ENCODE measurements at places on chromosomes 1 and 21.

DNA sequence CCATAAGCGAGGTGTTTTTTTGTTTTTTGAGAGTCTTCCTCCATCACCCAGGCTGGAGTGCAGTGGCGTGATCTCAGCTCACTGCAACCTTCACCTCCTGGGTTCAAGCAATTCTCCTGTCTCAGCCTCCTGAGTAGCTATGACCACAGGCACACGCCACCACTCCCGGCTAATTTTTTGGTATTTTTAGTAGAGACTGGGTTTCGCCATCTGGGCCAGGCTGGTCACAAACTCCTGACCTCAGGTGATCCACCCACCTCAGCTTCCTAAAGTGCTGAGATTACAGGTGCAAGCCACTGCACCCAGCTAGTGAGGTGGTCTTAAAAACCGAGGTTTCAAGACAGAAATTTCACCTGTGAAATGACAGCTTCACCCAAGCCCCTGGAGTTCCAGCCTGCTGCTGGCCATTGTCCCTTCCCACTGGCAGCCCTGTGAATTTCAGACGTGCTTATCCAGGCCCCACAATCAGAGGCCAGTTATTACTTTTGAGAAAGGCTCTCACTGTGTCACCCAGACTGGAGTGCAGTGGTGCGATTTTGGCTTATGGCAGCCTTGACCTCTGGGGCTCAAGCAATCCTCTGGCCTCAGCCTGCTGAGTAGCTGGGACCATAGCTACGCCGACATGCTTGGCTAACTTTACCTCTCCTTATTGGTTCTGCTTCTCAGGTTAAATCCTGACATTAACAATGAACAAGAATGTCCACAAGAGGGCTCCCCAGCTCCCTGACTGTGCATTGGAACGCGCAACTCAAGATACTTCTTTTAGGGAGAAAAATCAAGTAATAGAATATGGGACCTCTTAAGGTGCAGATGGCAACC is 19.4 kb downstream of the ENO1 start:
- no peak for DNase-seq

DNA sequence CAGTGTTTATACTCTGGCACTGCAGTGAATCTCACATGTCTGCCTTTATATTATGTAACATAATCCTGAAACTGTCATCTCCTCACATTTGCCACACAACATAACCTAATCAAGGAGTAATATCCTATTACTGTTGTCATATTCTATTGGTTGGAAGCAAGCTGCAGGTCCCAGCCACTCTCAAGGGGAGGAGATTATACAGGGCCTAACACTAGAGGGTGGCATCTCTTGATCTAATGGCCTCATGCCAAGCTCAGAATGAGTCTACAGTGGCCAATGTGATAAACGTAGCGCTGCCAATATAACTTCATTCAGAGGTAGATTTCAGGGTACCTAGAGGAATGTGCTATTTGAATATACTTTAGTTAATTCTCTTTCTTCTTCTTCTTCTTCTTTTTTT is 166.8 kb downstream of the BACH1 start:
- DNase-seq: no peak

- no peak for DNase-seq
Observed at GRCh38 chr1:155083052-155083541, 4.5 kb downstream of the EFNA3 start.

GRCh38 chr1:221776495-221777301 is 34.8 kb upstream of the DUSP10 start:
- no peak for DNase-seq

DNA sequence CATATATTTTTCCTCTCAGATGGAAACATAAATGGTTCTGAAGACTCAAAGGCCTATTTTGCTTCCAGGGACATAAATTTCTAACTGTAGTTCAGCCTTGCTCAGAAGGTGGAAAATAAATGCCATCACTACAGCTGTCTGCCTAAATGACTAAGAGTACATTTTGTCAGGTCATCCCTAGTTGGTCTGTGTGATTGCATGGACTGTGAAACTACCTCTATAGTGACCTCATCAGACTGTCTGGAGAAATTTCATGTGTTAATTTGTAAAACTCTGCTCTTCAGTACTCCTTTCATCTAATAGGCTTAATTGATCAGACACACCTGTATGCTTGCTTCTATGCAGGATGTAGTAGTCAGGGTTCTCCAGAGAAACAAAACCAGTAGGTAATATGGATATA is 886.9 kb downstream of the AMY1C start:
- no peak for DNase-seq

GRCh38 chr1:166080967-166081870 is 85.6 kb downstream of the FAM78B start:
- no peak for DNase-seq

GRCh38 chr21:35394049-35394448 is 344.9 kb upstream of the RUNX1 start:
- DNase-seq: no peak

GRCh38 chr1:109639841-109640184 is 16.1 kb upstream of the GSTM4 start:
- no peak for DNase-seq

- no peak for DNase-seq
Observed at GRCh38 chr1:58136387-58136786, 410.1 kb downstream of the OMA1 start.

- no peak for DNase-seq
Observed at GRCh38 chr1:26156285-26157038, 2.4 kb upstream of the FAM110D start.

GRCh38 chr1:188128761-188129160 is 1300.0 kb downstream of the PLA2G4A start:
- no peak for DNase-seq

- no peak for DNase-seq
Observed at GRCh38 chr1:168083456-168084325, 53.0 kb downstream of the GPR161 start.

GRCh38 chr1:3412376-3412775 is 42.1 kb upstream of the ARHGEF16 start:
- DNase-seq: no peak

- DNase-seq: no peak
Observed at GRCh38 chr21:28794371-28794851, 198.3 kb downstream of the LTN1 start.

GRCh38 chr1:44575396-44575795 is 98.9 kb downstream of the TMEM53 start:
- no peak for DNase-seq

DNA sequence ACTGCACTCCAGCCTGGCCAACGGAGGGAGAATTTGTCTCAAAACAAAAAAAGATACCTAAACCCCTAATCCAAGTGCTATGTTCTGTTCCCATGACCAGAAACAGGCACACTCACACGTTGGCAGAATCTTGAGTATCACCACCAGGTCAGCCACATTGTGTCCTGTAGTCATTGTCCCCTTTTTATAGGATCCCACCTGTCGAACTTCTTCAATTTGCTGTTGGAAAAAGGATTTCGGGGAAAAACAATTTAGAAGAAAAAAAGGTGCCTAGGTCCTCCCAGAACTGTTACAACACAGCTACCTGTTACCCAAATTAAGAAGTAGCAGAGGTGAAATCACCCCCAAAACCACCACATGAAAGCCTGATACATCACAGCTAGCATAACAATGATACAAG is 3.4 kb downstream of the ILF2 start:
- DNase-seq: no peak

DNA sequence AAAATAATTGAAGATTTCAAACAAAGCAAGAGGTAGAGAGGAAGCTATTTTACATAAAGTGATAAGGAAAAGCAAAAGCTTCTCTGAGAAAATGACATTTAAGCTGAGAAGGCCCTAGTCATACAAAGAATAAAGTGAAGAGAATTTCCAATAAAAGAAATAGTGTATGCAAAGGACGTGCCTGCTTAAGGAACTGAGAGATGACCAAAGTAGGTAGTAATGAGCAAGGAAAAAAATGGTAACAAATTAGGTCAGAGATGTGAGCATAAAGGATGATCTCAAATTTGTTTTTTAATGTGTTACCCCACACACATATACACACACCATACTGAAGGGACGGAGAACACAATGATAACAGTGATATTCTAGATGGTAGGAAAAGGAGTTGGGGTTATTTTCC is 46.4 kb downstream of the NRIP1 start:
- no peak for DNase-seq

- no peak for DNase-seq
Observed at GRCh38 chr1:13813398-13814012, 113.5 kb downstream of the PRDM2 start.

GRCh38 chr1:146051452-146051851 is 29.9 kb upstream of the HJV start:
- DNase-seq: no peak

- DNase-seq: no peak
Observed at GRCh38 chr1:206590025-206590758, 22.1 kb downstream of the EIF2D start.

DNA sequence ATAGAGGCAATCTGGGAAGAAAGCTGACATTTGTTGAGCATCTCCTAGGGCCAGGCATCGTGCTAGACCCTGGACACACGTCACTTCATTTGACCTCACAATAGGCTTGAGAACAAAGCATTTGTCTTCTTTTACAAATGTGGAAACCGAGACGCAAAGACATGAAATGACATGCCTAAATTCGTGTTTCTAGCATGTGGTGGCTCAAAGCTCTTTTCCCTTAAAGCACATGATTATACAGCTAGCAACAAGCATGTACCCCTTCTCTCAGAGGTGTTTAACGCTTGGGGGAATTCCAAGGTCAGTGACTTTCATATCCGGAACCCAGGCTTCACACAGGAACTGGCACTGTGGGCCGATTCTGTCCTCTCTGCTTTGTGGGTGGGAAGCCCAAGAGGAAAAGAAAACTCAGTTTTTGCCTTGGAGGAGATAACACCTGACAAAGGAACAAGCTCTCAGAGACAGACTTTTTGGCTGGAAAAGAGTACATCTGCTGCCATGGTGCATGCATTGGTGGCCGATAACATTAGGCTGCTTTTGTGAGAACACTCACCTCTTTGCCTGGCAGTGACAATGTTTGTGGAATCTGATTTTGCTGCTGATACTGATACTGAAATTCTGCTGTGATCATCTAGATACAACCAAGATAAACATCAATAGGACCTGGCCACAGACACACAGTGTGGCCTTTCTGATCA is 15.4 kb upstream of the CD2 start:
- DNase-seq: no peak

DNA sequence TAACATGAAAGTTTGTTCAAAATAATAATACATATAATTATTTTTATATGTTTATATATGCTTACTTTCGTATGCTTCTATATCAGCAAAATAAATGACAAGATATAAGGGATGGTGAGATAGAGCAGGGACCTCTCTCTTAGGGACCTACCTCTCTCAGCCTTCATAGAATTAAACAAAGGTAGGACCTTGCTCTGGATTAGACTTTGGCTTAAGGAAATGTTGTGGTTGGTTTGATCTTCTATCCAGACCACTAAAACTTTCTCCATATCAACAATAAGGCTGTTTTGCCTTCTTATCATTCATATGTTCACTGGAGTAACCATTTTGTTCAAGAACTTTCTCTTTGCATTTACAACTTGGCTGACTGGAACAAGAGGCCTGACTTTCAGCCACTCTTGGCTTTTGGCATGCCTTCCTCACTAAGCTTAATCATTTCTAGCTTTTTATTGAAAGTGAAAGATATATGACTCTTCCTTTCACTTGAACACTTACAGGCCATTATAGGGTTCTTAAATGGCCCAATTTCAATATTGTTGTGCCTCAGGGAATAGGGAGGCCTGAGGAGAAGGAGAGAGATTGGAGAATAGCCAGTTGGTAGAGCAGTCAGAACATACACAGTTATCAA is 14.4 kb downstream of the FRRS1 start:
- no peak for DNase-seq

GRCh38 chr1:181398544-181398943 is 84.8 kb upstream of the CACNA1E start:
- no peak for DNase-seq

- no peak for DNase-seq
Observed at GRCh38 chr1:154835531-154836324, 34.4 kb downstream of the KCNN3 start.

- no peak for DNase-seq
Observed at GRCh38 chr1:240765732-240766363, 153.9 kb upstream of the GREM2 start.

- DNase-seq: no peak
Observed at GRCh38 chr1:84510668-84511067, 4.3 kb upstream of the GNG5 start.

DNA sequence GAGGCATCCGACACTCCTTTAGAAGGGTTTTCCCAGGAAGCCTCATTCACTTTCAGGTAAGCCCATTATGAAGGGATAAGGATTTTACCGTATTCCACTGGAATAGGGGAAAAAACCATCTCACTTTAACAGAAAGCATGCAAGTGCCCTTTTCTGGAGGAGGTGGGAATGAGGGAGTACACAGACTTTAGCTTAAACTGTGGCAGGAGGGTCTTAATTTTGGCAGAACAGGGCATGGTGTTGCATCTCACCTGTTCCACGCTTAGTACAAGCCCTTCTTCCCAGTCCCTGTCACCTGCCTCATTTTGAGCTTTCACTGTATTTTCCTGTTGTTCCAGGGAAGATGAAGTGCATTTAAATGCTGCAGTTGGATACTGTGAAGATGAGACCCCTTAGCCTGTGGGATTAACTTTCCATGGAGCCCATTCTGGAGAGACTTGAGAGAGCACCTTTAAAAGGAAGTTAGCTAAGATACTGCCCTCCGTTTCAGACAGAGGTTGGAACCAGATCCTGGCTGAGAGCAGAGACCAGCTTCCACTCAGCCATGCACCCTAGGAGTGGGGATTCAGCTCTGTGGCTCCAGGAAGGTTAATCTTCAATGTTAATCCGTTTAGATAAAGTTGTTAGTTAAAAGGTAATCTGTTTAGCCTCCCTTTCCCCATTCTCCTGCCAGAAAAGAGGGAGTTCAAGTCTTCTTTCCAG is 42.6 kb downstream of the PBX1 start:
- no peak for DNase-seq

- no peak for DNase-seq
Observed at GRCh38 chr1:41724248-41724647, 194.5 kb downstream of the HIVEP3 start.

DNA sequence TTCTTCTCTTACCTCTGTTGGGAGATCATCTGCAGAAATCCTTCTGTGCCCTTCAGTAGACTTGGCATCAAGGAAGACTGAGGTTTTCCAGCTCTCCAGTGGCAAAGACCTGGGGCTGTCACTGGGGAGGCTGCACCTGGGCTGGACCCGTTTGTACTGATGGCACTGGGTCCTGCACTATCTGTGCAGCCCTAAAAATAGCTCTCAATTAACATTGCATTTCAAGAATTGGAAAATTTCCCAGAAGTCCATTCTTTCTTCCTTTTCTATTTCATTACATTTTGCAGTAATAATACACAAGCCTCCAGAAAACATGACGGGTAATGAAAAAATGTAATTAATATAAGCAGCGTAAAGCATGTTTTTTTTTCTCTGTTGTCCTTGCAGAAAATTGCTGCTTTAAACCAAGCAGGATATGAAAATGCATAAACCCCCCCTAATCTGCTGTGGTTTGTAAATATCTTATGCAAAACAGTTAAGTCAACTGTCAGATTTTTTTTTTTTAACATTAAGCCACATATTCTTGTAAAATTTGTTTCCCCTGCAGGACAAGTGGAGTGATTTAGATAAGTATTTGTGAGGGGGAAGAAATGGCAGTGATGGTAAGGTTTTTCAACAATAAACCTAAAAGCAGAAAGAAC is 64.9 kb downstream of the LMO4 start:
- DNase-seq: no peak

Measured in cortex of kidney (tissue), 1 donor.